Cortex of kidney (tissue), 1 donor: ENCODE measurements at places on chromosomes 4 and X.

GRCh38 chr4:6404611-6405396, 67.6 kb downstream of the PPP2R2C start:
- no peak for DNase-seq

DNA sequence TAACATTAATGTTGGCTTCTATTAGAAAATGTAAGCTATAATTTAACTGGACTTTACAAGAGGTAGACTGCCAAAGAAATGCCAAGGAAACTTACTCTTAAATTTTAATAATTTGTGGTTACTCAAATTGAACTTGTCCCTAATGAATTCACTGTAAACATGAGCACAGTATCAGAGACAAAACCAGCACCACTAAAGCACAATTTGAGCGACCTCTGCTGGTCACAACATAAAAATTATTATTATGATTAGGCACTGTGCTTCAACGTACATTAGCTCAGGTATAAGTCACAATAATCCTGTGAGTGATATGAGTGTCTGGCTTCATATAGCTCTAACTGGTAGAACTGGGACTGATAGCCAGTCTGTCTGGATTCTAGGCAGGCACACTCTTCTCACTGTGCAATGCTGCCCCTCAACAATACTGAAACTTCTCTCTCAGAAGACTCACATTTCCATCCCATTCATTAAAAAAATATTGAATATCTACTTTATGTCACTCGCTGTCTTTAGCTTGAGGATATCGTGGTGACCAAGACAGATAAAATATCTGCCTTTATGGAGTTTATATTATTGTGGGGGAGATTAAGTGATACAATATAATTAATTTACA, 8.0 kb downstream of the NUDT6 start:
- no peak for DNase-seq

- DNase-seq, result no peak
Measured at GRCh38 chr4:19721587-19721986, 530.1 kb upstream of the SLIT2 start.

- no peak for DNase-seq
Measured at GRCh38 chr4:138204507-138204906, 37.6 kb downstream of the SLC7A11 start.

- DNase-seq, result no peak
Measured at GRCh38 chr4:118683513-118683912, 1.7 kb upstream of the METTL14 start.

DNA sequence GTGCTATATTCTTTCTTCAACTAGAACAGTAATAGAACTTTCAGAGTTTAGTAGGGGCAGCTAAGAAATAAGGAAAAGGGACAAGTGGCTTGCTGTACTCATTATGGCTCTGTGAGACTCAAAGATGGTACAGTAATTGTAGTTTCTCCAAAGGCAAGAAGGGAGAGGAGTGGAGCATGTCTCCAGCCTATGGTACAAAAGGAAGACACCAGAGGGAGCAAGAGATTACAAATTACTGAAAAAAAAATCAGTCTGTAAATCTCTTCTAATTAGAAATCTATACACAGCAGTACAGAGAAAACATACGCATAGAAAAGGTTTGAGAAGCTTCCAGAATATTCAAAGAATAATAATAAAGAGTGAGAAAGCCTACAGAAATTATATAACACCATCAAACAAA, 61.4 kb downstream of the KLHL4 start:
- DNase-seq, result no peak

DNA sequence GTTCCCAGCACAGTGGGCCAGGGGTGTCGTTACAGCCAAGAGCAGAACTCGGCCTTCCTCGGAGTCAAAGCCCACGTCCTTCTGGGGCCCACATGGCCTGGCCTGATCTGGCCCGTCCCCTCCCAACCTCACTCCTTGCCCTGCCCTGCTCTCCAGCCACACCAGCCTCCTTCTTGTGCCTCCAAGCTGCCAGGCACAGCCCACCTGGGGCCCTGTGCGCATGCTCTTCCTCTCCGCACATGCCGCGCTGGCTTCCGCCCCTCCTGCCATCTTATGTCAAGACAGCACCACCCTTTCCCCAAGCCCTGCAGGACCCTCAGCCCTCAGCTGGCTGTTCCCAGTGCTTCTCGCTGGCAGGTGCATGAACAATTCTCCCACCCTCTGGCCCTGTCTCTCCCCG, 6.8 kb downstream of the HAUS7 start:
- no peak for DNase-seq

GRCh38 chr4:6229095-6229494, 28.7 kb upstream of the JAKMIP1 start:
- DNase-seq, result no peak

GRCh38 chr4:84920617-84921016, 45.9 kb downstream of the WDFY3 start:
- DNase-seq, result no peak

DNA sequence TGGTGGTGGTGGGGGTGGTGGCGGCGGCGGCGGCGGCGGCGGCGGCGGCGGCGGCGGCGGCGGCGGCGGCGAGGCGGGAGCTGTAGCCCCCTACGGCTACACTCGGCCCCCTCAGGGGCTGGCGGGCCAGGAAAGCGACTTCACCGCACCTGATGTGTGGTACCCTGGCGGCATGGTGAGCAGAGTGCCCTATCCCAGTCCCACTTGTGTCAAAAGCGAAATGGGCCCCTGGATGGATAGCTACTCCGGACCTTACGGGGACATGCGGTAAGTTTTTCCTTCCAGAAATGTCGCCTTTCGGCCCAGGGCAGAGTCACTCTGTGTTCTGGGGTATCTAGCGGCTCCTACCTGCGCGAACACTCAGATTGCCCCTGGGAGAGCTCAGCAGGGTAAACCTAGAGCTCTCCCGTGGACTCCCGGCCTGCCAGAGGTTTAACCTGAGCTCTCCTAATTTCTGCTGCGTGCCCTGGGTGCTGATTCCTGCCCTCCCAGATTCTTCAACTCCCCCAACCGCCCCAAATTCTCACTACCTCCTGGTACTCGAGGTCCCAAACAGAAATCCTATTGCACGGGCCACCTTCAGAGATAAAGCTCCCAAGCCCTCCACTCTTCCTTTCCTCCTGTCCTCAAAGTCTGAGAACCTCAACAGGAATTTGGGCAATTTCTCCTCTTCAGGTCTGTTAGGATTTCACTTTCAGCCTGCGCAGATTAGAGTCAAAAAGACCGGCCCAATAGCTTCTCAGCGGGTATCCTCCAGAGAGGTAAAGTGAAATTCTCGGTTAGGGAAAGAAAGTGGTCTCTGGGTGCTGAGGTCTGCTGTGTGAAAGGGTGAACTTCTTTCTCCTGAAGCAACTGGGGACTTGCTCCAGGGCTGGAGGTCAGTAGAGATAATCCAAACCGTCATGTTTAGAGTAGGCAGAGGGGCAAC, 2.9 kb downstream of the AR start:
- no peak for DNase-seq

DNA sequence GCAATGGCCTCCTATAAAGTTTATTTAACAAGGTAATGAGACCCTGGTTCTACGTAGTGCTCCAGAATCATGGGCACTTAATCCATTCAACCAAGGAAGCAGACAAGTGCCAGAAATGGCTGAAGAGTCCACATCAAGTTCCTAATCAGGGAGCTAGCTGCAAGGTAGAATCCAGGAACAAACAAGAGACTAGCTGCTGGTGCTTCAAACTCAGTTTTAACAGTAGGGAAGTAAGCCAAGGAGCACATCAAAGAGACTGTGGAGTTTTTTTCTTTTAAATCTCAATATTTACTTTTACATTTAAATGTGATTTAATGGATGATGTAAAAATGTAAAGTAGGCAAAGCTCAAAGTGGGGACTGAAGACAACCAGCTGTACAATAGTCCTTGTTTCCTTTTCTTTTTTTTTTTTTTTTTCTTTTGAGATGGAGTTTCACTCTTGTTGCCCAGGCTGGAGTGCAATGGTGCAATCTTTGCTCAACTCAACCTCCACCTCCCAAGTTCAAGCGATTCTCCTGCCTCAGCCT, 630.4 kb downstream of the CCSER1 start:
- no peak for DNase-seq

- DNase-seq, result no peak
Measured at GRCh38 chr4:112895811-112896608, 153.4 kb upstream of the ANK2 start.

- DNase-seq, result no peak
Measured at GRCh38 chr4:123522646-123523045, 126.1 kb downstream of the SPRY1 start.

DNA sequence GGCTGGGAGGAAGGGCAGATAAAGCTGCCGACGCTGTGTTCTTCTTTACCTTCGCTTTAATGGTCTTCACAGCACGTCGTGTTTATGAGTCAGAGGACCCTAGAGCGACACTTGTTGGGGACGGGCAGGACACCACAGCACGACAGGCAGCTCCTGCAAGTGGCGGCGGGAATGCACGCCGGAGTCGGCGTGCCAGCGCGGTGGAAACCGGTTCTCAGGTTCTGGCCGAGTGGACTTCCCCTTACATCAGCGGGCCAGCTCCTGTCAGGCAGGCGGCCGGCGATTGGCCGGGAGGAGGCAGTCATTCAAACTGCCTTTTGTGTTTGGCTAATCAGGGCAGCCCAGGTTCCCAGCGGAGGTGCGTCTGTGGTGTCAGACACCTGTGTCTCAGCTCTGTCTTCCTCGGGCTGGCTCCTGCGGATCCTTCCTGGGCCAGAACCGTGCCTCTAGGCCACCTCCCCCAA, 150.9 kb downstream of the SHROOM3 start:
- DNase-seq, result peak; percentile 36

GRCh38 chr4:76036855-76037254, 985 bp upstream of the CXCL11 start:
- DNase-seq, result no peak

GRCh38 chr4:162499478-162499877, 335.7 kb upstream of the FSTL5 start:
- DNase-seq, result no peak

GRCh38 chr4:48329976-48330375, 11.4 kb upstream of the SLAIN2 start:
- no peak for DNase-seq

DNA sequence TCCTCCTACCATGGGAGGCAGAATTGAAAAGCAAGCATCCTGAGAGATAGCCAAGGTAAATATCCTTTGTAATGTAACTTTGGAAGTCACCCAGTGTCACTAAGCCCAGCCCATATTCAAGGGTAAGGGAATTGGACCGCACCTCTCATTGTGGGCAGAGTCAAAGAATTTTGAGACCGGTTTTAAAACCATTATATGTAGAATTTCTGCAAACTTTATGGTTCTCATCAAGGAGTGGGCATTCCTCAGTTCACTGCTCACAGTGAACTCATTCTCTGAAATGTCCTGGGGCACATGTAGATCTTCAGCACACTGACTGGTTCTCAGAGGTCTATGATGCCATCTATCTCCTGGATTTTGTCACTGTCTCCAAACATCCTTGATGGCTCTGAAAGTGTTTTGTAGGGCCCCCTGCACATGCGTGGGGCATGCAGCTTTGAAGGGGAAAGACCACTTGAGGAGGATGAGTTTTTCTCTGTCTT, 35.3 kb upstream of the CHRNA9 start:
- DNase-seq, result no peak

- no peak for DNase-seq
Measured at GRCh38 chrX:28590396-28590795, 3.1 kb downstream of the IL1RAPL1 start.

GRCh38 chr4:170090352-170091052, 746 bp upstream of the AADAT start:
- DNase-seq, result no peak

DNA sequence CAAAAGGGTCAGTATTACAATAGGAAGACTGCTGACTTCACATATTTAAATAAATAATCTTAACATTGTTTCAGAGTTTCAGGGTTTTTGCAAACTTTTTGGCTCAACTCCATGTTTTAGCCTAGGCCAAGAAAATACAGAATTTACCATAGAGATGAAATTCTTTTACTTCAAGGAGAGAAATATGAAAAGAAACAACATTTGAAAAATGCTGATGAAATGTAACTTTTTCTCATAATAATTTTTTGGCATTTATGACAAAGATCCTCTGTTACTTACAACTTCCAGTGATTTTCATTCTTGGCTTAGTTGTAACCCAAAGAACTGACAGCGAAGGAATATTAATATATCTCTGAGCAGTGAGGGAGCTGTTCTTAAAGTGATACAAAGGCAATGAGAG, 316.1 kb upstream of the EMCN start:
- DNase-seq, result no peak
